ENCODE measurements at places on chromosomes 1 and 21. TPM values are rescaled to one million over a fixed set of nuclear protein-coding genes. Genes with fewer than 3 reads are reported as not detected.

The NTMT2 gene
- not detected for total RNA-seq

The HS2ST1 gene
- 46.0 TPM for total RNA-seq

The PRAMEF6 gene
- total RNA-seq, result not detected

The TSEN15 gene
- 31.6 TPM for total RNA-seq

The PPIAL4G gene
- not detected for total RNA-seq

Measured in fibroblast of the aortic adventitia (primary cell).